NCI-H1930 (cell line): ENCODE measurements at places on chromosomes 11 and 22.

- DNase-seq, result no peak
These were observed 396.1 kb downstream of the BRD1 start for GRCh38 chr22:49431551-49431950.

GRCh38 chr11:121936781-121937447, 179.1 kb downstream of the BLID start:
- no peak for DNase-seq

GRCh38 chr11:8714622-8715225, 32.1 kb downstream of the RPL27A start:
- no peak for DNase-seq

DNA sequence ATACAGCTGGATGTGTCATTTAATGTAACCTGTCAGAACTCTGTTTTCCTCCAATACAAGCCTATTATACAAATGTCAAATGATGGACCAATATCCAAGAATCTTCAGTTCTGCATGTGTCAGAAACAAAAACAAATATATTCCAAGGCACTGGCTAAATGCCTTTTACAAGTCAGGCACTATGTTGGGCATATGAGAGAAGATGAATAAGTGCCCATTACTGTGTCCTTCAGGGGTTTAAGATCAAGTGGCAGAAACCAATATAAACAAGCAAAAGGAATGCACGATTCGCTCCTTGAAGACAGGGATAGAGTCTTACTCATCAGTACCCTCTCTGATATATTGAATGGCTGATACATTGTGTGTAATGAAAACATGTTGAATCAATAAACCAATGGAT, 254.4 kb downstream of the TTC28 start:
- no peak for DNase-seq

DNA sequence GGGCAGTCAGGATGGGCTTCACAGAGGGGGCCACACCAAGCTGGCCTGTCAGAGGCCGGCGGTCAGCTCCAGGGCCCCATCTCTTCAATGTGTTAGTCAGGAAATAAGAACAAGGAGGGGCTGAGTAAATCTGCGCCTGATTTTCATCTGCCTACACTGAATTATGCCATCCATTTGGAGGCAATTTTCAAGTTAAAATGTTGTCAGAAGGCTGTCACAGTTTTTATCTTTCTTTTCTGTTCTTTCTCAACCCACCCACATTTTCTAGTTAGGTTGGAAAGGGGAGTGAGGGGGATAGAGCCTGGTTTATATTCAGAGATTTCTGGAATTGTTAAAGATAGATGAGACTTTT, 18.8 kb downstream of the ADORA2A start:
- DNase-seq, result no peak

DNA sequence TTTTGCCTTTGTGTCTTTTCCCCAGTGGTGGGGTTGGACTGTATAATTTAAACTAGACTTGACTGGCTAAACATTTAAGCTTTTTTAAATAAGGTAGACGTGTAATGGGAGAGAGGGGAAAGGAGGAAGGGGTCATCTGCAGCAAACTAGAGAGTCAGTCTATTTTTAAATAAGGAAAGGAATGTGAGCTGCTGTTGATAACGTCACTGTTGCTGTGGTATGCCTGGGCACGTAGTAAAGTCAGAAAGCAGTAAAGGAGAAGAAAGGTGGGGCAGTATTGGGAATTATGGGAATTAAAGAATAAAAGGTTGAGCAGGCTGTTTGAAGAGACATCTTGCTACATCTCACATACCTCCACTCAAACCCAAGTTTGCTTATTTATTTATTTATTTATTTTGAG, 80.4 kb upstream of the FSHB start:
- no peak for DNase-seq

DNA sequence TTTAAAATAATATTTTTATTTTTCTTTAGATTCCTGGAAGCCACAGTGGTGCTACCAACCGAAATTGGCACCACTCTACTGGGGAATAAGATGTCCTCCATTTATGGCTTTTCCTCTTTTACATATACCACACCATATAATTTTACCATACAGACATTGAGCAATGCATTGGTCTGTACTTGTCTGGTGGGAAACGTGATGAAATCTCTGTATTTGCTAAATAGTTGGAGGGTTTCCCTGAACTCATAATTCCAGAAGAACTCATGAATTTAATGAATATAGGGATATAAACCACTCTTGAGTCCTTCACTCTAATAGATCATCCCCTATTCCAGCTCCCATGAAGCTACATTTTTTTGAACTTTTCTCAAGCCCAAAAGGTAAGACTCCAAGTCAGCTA, 28.0 kb upstream of the MMP13 start:
- DNase-seq, result no peak

DNA sequence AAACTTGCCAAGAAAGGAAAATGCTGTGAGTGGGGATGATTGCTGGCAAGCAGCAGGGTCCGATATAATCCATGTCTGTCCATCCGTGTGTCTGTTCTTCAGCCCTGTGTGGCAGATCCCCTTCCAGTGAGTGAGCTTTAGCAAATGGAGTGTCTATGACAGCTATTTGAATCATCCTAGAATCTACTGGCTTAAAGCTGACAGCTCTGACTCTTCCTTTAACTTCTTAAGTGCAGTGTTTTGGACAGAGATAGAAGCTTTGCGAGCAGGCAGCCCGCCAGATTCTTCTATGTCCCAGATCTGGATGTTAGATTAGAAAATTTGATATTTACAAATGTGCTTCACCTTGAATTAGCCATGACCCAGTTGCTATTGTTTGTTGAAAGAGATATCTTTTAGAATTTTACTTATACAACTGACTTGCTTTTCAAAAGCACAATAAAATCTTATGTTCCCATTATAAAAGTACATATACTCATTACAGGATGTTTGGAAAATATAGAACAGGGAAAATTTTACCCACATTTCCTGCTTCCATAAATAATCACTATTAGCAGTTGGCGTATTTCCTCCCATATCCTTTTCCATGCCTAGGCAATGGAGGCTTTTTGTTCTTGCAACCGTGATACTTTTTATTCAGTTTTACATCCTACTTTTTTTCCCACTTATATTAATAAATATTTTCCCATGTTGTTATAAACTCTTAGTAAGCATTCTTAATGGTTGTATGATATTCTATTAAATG, 124.5 kb downstream of the COMMD9 start:
- DNase-seq, result no peak

DNA sequence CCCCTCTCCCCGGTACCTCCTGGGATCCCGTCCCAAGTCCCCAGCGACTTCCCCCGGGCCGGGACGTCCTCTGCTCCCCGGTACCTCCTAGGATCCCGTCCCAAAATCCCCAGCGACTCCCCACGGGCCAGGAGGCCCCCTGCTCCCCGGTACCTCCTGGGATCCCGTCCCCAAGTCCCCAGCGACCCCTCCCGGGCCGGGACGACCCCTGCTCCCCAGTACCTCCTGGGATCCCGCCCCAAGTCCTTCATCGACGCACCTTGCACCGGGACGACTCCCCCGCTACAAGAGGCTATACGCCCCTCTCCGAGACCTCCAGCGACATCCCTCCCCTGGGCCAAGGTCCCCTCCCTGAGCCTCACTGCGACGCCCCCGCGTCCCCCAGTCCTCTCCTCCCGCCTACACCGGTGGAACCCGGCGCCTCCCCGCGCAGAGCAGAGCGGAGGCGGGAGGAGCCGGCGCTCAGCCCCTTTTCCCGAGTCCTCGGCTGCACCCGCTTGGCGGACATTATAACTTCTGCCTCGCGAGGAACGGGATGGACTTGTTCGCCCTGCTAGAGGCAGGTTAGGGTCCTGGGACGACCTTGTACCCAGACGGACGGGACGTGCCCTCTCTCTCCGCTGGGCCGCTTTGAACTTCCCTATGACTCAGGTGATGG, 912 bp downstream of the KREMEN1 start:
- no peak for DNase-seq

- DNase-seq, result no peak
These were observed 2.9 kb downstream of the BIRC3 start for GRCh38 chr11:102320188-102320587.

- DNase-seq, result no peak
These were observed 18.2 kb upstream of the WDR74 start for GRCh38 chr11:62857541-62857982.

DNA sequence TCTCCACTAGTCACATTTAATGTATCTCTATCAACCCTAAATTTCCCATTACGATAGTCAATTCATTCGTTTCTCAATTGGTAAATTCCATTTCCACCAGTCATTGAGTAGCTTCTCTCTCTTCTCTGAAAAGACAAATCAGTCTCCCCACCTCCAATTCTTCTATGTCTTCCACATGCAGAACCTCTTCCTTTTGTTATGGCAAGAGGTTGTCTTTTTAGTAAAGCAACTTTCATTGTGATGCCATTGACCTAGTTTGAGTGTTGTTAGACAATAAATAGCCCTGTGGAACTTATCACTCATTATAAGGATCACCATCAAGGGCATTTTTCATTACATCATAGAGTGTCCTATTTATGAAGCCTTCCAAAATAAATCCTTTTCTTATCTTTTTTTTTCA, 340.9 kb downstream of the LRRC4C start:
- no peak for DNase-seq

DNA sequence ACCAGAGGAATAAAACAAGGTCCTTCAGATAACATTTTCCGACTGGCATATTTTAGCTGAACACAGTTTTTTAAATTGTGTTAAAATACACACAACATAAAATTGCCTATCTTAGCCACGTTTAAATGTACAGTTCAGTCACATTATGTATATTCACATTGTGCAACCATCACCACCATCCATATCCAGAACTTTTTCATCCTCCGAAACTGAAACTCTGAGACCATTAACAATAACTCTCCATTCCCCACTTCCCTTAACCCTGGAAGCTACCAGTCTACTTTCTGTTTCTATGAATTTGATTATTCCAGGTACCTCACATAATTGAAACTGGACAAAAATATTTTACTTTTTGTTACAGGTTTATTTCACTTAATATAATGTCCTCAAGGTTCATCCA, 213.3 kb downstream of the ETS1 start:
- no peak for DNase-seq

GRCh38 chr11:57776031-57776521, 14.5 kb downstream of the CTNND1 start:
- no peak for DNase-seq

- no peak for DNase-seq
These were observed 7.2 kb downstream of the SUN2 start for GRCh38 chr22:38748487-38749136.

DNA sequence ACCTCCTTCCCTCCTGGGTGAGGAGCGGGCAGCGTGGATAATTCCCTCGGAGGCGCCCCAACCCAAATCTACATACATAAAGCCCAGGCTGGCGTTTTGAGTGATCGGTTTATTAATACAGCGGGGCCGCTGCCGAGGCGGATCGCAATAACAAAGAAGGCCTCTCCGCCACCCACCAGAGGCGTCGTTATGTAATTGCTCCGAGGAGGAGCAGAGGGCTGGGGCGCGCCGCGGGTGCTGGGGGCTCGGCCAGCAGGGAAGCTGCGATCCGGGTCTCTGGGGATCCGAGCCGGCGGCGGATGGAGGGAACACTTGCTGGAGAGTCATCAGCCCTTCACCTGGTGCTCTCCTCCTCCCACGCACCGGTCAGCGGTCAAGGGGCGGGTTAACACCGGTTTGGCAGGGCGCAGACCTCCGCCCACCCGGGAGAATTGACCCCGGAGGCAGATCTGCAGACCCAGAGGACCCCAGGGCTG, 6.4 kb upstream of the TP53I11 start:
- DNase-seq, result no peak

DNA sequence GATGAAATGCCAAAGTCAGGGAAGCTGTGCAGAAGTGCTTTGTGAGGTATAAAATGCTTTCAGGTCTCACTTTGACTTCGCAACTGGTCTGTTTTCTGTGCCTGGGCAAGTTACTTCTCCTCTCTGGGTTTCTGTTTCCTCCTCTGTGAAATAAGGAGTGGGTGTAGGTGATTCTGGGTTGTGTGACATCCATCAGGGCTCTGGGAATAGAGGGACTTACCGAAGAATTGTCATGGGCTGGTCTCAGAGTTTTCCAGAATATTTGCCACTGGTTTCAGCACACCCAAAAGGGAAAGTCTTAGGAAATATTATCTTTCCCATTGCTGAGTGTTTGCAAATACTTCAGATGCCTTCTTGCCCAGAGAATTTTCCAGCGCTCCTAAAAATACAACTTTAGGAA, 118.4 kb downstream of the KIAA1671 start:
- DNase-seq, result no peak

- no peak for DNase-seq
These were observed 1.2 kb downstream of the CARNS1 start for GRCh38 chr11:67416416-67417335.

GRCh38 chr11:35013514-35014233, 97.3 kb downstream of the PDHX start:
- DNase-seq, result no peak

GRCh38 chr11:8031248-8032115, 44.3 kb downstream of the EIF3F start:
- DNase-seq, result no peak

DNA sequence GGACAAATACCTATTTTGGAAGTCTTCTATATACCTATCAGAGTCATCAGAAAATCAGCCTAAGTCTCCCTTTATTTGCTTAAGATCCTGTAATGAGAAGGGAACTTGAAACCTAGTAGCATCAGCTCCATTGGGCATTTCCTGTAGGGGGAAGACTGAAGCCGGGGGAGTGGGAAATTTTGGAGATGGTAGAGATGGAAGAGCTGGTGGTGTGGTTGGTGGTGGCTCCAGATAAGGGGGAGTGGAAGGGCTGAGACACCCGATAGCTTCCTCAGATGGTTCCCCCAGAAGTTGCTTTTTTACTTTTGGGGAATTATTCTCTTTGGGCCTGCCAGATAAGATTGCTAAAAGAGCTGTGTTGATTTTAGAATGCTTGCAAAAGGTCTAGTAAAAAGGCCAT, 16.4 kb upstream of the EI24 start:
- no peak for DNase-seq

DNA sequence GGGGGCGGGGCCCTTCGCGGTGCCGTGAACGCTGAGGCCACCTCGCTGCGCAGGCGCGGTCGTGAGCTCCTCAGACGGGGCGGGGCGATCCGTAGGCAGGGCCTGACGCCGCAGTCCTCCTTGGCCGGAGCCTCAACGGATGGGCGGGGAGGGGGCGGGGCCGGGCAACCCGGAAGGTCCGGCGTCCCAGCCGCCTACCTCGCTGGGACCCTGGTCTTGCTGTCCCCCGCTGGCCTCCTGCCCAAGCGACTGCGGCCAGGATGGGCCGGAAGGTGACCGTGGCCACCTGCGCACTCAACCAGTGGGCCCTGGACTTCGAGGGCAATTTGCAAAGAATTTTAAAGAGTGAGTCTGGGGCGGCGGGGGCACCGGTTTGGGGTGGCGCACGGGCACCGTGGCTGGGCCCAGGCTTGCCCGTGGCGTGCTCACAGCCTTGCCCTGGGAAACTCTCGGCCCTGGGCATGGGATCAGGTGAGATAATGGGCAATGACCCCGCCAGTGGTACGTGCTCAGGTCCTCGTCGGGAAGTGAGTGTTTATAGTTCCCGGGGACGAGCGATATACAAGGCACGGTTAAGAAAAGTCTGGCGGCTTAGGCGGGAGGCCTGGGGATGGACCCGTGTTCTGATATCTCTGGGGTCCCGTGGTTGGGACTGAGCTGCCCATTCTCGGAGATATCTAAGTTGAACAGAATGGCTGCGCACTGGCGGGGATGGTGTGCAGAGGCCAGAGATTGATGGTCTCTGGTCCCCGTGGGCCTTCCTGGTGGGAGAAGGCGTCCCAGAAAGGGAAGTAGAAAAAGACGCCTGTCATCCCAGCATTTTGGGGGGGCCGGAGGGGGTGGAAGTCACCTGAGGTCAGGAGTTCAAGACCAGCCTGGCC, at the start of gene NADSYN1:
NADSYN1 (plus strand) TSS at position 167 of the 881 bp plus-strand sequence; CDS start at position 261, 94 bp downstream.
- peak; percentile 86 for DNase-seq

- no peak for DNase-seq
These were observed 347.2 kb upstream of the B3GAT1 start for GRCh38 chr11:134759274-134759673.
